ENCODE measurements at places on chromosomes 2 and 18. TPM values are rescaled to one million over a fixed set of nuclear protein-coding genes. Genes with fewer than 3 reads are reported as not detected.

- peaks cover 6% of the 10 kb centered on the region for H3K4me1 ChIP-seq
- peak; percentile 11 for DNase-seq
- peaks cover 7% of the 10 kb centered on the region for H3K36me3 ChIP-seq
- H3K27me3 ChIP-seq: no peaks in the 10 kb centered on the region
- no peak overlapping the region for H3K4me3 ChIP-seq
- no peak overlapping the region for H3K27ac ChIP-seq
Measured at GRCh38 chr18:13660510-13660909, 65.8 kb downstream of the FAM210A start.

DNA sequence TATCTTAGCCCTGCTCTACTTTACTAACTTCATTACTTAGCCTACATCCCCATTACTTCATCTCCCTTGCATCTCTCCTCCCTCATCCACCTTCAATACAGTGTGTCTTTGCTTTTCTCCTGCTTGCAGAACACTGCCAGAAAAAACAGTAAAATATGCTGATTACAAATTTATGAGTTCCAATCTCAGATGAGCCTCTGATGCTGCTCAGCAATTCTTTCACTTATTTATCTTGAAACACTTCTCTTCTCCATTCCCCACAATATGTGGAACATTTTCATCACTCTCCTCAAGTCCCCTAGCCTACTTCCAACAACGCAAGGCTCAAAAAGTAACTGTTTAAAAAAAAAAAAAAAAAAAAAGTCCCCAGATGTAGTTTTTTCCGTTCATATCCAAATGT is 7.1 kb downstream of the VPS54 start:
- no peak for DNase-seq
- no peaks in the 10 kb centered on the region for H3K27me3 ChIP-seq
- peaks cover 10% of the 10 kb centered on the region for H3K4me1 ChIP-seq
- no peaks in the 10 kb centered on the region for H3K36me3 ChIP-seq

DNA sequence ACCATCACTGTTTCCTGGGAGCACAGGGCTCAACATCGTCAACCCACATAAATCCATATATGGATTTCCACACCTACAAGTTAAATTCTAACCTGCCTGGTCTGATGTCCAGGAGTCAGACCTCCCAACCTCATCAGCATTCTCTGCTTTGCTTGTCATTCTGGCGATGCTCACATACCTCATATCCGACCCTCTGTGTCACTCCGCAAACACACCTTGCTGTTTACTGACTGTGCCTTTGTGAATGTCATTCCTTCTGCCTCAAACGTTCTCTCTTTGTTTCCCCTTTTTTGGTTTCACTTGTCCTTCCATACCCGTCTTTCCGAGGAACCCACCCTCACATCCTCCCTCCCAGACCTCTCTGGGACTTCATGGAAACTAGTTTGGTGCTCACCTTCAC is 187.1 kb downstream of the ACTR3 start:
- no peaks in the 10 kb centered on the region for H3K36me3 ChIP-seq
- H3K27ac ChIP-seq: no peak overlapping the region

DNA sequence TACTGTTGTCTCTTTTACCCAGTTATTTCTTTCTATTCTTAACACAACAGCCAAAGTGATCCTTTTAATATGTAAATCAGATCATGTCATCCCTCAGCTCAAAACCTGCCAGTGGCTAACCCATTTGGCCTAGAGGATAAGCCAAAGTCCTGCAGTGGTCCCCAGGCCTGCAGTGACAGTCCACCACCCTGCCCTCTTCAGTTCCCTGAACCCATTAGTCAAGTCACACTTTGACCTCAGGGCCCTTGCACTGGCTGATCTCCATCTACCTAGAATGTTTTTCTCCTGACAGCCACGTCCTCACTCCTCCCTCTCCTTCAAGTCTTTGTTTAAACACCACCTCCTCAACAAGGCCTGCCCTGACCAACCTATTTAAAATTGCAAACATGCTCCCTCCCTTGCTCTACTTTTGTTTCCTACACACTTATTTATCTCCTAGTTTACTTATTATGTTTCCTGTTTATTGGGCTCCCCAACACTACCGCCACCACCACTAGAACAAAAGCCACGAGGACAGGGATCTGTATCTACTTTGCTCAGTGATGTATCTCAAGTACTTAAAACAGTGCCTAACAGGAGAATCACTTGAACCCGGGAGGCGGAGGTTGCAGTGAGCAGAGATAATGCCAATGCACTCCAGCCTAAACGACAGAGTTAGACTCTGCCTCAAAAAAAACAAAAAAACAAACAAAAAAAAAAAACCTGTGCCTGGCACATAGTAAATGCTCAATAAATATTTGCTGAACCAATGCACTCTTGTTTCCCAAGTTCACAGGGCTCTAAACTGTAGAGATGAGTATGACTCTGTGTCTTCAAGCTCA is 9.3 kb downstream of the MREG start:
- no peak for DNase-seq
- H3K36me3 ChIP-seq: no peaks in the 10 kb centered on the region

GRCh38 chr18:63949068-63949737 is at the start of gene HMSD:
HMSD (plus strand) TSS chr18:63949301; CDS start chr18:63953456, 4,155 bp downstream.
- no peak within 1 kb of the TSS for H3K27ac ChIP-seq
- peaks cover 6% of the 10 kb centered on the region for H3K4me1 ChIP-seq
- DNase-seq: peak; percentile 50
- peak within 1 kb of the TSS; percentile 29 for H3K4me3 ChIP-seq

DNA sequence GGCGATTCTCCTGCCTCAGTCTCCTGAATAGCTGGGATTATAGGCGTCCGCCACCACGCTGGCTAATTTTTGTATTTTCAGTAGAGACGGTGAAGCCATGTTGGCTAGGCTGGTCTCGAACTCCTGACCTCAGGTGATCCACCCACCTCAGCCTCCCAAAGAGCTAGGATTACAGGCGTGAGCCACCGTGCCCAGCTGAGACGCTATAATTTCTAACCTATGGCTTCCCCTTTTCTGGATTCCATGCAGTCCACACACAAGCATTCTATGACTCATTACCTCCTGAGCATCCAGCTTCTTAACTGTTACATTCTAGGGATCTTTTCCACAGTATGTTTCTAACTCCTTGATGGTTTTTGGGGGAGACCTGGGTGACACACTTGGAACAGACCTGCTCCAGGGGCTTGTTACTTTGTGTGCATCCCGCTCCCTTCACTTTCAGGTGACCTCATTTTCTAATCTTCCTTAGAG is 11.8 kb upstream of the KCMF1 start:
- peak overlapping the region; percentile 10 for H3K4me3 ChIP-seq
- peak overlapping the region; percentile 88 for H3K27ac ChIP-seq

- no peaks in the 10 kb centered on the region for H3K27me3 ChIP-seq
- peak; percentile 86 for DNase-seq
- H3K4me3 ChIP-seq: no peak overlapping the region
- 0 out of 2 replicates have a peak, but pooled peaks cover 9% of the 10 kb centered on the region for H3K4me1 ChIP-seq
Measured at GRCh38 chr2:12493031-12493513, 223.7 kb upstream of the TRIB2 start.

DNA sequence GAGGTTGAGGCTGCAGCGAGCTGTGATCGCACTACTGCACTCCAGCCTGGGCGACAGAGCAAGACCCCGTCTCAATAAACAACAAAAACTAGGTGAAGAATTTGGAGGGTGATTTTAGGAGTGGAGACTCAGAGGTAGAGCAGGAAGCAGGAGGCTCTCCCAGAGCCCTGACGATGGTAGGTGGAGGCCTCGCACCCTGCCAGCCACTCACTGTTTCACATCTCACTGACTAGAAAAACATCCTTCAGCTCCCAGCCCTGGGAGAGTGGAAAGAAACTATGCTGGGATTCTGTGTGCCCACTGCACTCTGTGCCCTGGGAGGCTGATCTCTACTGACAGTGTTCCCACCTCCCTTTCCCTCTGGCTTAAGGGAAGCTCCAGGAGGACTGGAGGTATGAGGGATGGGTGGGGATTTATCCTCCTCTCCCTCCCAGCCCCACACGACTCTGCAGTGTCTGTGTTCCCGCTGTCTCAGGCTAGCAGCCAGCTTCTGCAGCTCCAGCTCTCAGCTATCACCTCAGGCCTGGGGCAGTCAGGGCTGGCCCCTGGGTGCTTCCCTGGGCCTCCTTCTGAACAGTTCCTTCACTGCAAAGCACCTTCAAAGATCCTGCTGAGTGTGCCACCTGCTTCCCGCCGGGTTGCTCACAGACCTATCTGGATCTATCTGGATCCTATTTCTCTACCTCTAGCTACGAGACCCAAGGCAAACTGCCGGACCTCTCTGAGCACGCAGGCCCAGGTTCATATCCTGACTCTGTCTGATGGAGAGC is 9.6 kb downstream of the CIB4 start:
- peaks cover 24% of the 10 kb centered on the region for H3K27me3 ChIP-seq
- H3K4me3 ChIP-seq: no peak overlapping the region
- no peak for DNase-seq
- no peak overlapping the region for H3K27ac ChIP-seq
- no peaks in the 10 kb centered on the region for H3K36me3 ChIP-seq

DNA sequence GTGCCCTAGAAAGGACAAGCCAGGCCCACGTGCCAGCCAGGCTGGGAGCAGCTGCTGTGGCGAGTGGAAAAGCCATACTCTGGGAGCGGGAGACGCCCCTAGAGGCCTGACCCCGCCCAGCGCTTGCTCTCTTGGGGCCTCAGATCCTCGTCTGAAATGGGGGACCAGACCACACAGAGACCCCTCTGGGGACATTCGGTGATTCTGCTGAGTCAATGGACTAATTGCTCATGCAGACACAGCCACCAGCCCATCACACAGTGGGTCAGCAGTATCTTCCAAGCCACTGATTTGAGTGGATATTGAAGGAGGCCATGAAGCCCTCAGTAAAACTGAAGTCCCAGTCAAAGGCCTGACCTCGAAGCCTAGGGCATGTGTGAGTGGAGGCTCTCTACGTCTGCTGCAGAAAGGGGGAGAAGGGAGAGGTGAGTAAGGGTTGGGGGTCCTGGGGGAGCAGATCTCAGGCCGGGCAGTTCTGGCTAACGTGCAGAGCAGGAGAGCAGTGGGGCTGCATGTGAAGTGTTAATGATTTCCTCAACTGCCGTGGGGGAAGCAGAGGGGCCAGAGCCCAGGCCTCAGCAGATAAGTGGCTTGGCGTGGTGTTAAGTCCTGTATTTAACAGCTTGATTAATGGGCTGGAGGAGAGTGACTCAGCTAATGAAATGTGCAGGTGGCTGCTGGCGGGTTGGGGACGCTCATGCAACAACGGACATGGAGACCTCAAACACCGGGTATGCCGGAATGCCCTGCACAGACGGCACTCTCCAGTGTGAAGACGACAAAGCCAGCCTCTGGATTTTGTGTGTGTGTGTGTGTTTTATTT is 104.4 kb upstream of the TWIST2 start:
- no peak overlapping the region for H3K4me3 ChIP-seq
- no peaks in the 10 kb centered on the region for H3K36me3 ChIP-seq
- no peaks in the 10 kb centered on the region for H3K27me3 ChIP-seq
- no peak overlapping the region for H3K27ac ChIP-seq
- no peaks in the 10 kb centered on the region for H3K4me1 ChIP-seq

DNA sequence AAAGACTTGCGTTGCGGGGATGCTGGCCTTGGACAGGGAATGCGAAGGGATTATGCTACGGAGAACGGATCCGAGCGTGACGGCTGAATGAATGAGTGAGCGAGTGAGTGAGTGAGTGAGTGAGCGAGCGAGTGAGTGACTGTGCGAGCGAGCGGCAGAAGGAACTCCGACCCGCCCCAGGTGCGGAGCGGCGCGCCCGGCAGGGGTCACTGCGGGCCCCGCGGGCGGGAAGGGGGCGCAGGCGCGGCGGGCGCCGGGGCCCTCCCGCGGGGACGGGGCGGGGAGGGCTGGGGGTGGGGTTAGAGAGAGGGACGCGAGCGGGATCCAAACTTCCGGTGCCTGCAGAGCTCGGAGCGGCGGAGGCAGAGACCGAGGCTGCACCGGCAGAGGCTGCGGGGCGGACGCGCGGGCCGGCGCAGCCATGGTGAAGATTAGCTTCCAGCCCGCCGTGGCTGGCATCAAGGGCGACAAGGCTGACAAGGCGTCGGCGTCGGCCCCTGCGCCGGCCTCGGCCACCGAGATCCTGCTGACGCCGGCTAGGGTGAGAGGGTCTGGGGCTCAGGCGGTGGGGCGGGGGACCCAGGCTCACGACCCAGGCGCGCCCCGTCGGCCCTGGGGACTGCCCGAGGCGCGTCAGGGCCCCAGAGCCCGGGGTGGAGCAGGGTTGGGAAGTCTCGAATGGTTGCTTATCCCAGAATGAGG is at the start of gene ITM2C:
Gene ITM2C, plus strand, starts transcription at position 338 of the 702 bp plus-strand sequence. Its CDS starts 84 bp downstream, at position 422.
- H3K27ac ChIP-seq: no peak within 1 kb of the TSS
- peaks cover 41% of the 10 kb centered on the region for H3K27me3 ChIP-seq
- peak within 1 kb of the TSS; percentile 72 for H3K4me3 ChIP-seq
- no peaks in the 10 kb centered on the region for H3K36me3 ChIP-seq
- H3K4me1 ChIP-seq: no peaks in the 10 kb centered on the region

DNA sequence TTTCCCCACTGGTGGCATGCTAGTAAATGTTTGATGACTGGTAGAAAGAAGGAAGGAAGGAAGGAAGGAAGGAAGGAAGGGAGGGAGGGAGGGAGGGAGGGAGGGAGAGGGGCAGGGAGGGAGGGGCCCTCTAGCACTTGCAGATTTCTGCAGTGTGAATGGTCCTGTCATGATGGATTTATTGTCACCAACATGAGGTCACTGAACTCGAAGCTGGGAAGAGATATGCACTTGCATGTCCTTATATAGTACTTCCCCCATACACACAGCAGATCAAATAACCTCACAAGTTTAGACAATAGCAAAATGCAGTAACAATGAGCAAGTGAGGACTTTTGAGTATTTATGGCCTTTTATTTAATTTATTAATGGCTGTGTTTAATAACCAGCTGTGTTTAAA is 44.5 kb upstream of the CXCR4 start:
- no peak for DNase-seq
- no peaks in the 10 kb centered on the region for H3K4me1 ChIP-seq
- no peak overlapping the region for H3K27ac ChIP-seq
- H3K27me3 ChIP-seq: peaks cover 4% of the 10 kb centered on the region
- no peaks in the 10 kb centered on the region for H3K36me3 ChIP-seq

- H3K27me3 ChIP-seq: peaks cover 4% of the 10 kb centered on the region
- DNase-seq: no peak
- no peaks in the 10 kb centered on the region for H3K36me3 ChIP-seq
- no peak overlapping the region for H3K27ac ChIP-seq
- H3K4me3 ChIP-seq: no peak overlapping the region
Measured at GRCh38 chr2:235365743-235366142, 128.1 kb upstream of the AGAP1 start.

GRCh38 chr2:240725671-240726070 is 34.0 kb downstream of the AQP12A start:
- no peak for DNase-seq
- H3K4me1 ChIP-seq: no peaks in the 10 kb centered on the region
- H3K4me3 ChIP-seq: no peak overlapping the region
- no peaks in the 10 kb centered on the region for H3K36me3 ChIP-seq
- H3K27me3 ChIP-seq: 0 out of 2 replicates have a peak, but pooled peaks cover 3% of the 10 kb centered on the region

GRCh38 chr2:126811101-126811500 is 87.6 kb upstream of the TEX51 start:
- H3K27me3 ChIP-seq: no peaks in the 10 kb centered on the region
- H3K36me3 ChIP-seq: no peaks in the 10 kb centered on the region
- DNase-seq: no peak
- no peak overlapping the region for H3K27ac ChIP-seq
- no peaks in the 10 kb centered on the region for H3K4me1 ChIP-seq

Gene SIX3
- not detected for total RNA-seq

Gene ALK
- total RNA-seq: not detected

Gene LOXHD1
- total RNA-seq: not detected

Gene IL36RN
- total RNA-seq: not detected

Gene LOXL3
- 52.4 TPM for total RNA-seq

Data from GM23248 (cell line).